Left colon (tissue), 2 donors: ENCODE measurements at places on chromosomes 6 and 20. TPM values are rescaled to one million over a fixed set of nuclear protein-coding genes. Genes with fewer than 3 reads are reported as not detected.

CAP2 gene
- total RNA-seq, result 7.1 TPM

CST7 gene
- 0.85 TPM for total RNA-seq

HSPA12B gene
- total RNA-seq, result 2.5 TPM

BACH2 gene
- total RNA-seq, result 1.3 TPM

CCN6 gene
- total RNA-seq, result not detected

ELOVL4 gene
- total RNA-seq, result 0.47 TPM

SLC17A1 gene
- not detected for total RNA-seq

COL9A3 gene
- 2.8 TPM for total RNA-seq

TLDC2 gene
- 25.2 TPM for total RNA-seq

PPIL6 gene
- total RNA-seq, result 2.0 TPM

SLC22A7 gene
- total RNA-seq, result not detected

E2F3 gene
- 9.5 TPM for total RNA-seq

USP49 gene
- 2.9 TPM for total RNA-seq

FLOT1 gene
- 130 TPM for total RNA-seq

CYP21A2 gene
- not detected for total RNA-seq

TEAD3 gene
- 25.5 TPM for total RNA-seq

PKHD1 gene
- total RNA-seq, result 0.20 TPM

MCHR2 gene
- not detected for total RNA-seq

GTSF1L gene
- not detected for total RNA-seq

ANKRD66 gene
- total RNA-seq, result not detected

DXO gene
- total RNA-seq, result 14.4 TPM

MOG gene
- total RNA-seq, result not detected

ADAM33 gene
- total RNA-seq, result 6.4 TPM

HSD17B8 gene
- 23.7 TPM for total RNA-seq

FRK gene
- total RNA-seq, result 27.6 TPM

MUC21 gene
- total RNA-seq, result not detected

TMX4 gene
- 26.6 TPM for total RNA-seq

ZSCAN23 gene
- 1.2 TPM for total RNA-seq
